CD14-positive monocyte (primary cell): ENCODE measurements at places on chromosomes 2 and 18. TPM values are rescaled to one million over a fixed set of nuclear protein-coding genes. Genes with fewer than 3 reads are reported as not detected.

DNA sequence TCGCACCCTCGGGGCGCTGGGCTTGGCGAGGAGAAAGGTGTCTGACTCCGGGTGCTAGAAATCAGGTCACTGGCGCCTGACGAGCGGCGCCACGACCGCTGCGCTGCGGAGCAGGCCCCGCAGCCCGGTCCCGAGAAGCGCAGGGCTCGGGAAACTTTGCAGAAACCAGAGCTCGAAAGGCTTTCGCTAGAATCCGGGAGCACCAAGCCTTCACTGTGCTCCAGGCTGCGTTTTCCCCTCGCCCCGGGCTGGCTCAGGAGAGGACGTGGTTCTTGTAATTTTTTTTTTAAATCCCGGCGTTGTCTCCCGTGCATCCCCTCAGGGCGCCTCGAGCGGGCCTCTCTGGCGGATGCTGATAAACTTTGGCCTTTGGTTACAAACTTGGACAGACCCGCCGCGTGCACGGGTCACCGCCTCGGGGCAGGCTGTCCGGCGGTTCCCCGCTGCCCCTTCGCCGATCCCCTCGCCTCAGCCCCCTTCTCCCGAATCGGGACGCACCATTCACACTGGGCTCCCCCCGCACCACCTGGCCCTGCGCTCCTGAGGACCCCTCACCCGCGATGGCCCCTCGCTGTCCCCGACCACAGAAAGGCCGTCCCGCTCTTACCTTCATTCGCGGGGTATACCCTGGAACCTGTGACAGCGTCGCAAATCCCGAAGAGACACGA is 419 bp downstream of the EPHA4 start:
- peaks cover 33% of the 10 kb centered on the region for H3K4me1 ChIP-seq
- H3K27me3 ChIP-seq, result peaks cover 65% of the 10 kb centered on the region
- H3K36me3 ChIP-seq, result no peaks in the 10 kb centered on the region
- peak overlapping the region; percentile 37 for H3K4me3 ChIP-seq
- no peak overlapping the region for H3K27ac ChIP-seq

GRCh38 chr2:231929961-231930592 is 3.9 kb upstream of the NPPC start:
- H3K36me3 ChIP-seq, result no peaks in the 10 kb centered on the region
- peaks cover 22% of the 10 kb centered on the region for H3K27me3 ChIP-seq
- H3K4me1 ChIP-seq, result peaks cover 13% of the 10 kb centered on the region
- no peak overlapping the region for H3K27ac ChIP-seq
- no peak for DNase-seq
- no peak overlapping the region for H3K4me3 ChIP-seq

DNA sequence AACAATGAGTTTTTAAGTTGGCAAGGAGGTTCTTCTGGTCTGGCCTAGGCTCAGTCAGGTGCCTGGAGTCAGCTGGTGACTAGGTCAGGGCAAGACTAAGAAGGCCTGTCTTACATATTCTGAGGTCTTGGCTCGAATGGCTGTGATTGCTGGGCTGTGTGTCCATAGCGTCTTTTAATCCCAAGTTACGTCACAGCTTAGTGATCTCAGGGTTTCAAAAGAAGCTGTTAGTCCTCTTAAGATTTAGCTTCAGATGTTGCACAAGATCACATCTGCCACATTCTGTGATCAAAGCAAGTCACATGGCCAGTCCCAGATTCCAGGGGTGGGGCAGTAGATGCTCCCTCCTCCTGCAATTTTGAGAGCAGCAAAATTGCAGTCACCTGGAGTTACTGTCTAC is 61.3 kb downstream of the PKP4 start:
- no peaks in the 10 kb centered on the region for H3K4me1 ChIP-seq
- no peak for DNase-seq
- no peak overlapping the region for H3K27ac ChIP-seq
- H3K36me3 ChIP-seq, result no peaks in the 10 kb centered on the region

TCF7L1 gene
- polyA plus RNA-seq, result not detected

DNA sequence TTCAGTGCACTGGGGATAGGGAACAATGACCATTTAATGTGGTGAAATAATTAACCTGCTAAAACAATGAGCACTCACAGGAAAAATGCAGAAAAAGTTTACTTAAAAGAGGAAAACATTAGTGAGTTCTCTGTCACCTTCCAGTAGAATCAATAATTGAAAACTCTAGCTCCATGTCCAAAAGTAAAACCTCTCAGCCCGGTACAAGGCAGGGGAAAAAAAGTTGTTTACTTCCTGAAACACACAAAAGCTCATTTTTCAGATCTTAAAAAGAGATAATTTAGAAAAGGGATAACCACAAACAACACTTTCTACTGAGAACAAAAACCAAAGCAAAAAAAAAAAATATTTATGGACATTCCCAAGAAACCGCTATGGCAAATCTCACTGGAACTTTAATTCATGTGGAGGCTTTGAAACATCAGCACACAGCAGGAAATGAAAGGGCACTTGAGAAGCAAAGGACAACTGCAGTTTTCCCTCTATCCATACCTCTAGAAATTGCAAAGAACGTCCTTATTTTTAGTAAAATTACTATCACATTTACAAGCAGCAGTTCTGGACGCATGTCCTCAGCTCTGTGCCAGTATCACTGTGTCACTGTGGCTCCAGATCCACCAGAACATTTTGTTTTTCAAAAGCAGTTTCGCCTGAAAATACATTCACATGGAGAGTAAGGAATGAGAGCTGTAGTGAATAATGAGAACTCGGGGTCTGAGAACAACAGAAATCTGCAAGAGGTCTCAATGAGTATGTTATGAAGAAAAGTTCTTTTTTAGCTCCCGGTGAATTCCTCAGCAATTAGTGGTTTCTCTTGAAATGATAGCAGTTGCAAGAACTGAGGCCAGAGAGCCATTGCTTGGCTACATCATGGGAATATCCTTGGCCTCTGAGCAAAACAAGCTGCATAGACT is 44.7 kb upstream of the DNAH7 start:
- no peaks in the 10 kb centered on the region for H3K36me3 ChIP-seq
- H3K27ac ChIP-seq, result no peak overlapping the region
- no peaks in the 10 kb centered on the region for H3K27me3 ChIP-seq

LIPG gene
- not detected for polyA plus RNA-seq

GRCh38 chr2:173249661-173250641 is 104.7 kb upstream of the CDCA7 start:
- H3K4me3 ChIP-seq, result no peak overlapping the region
- H3K4me1 ChIP-seq, result no peaks in the 10 kb centered on the region

DNA sequence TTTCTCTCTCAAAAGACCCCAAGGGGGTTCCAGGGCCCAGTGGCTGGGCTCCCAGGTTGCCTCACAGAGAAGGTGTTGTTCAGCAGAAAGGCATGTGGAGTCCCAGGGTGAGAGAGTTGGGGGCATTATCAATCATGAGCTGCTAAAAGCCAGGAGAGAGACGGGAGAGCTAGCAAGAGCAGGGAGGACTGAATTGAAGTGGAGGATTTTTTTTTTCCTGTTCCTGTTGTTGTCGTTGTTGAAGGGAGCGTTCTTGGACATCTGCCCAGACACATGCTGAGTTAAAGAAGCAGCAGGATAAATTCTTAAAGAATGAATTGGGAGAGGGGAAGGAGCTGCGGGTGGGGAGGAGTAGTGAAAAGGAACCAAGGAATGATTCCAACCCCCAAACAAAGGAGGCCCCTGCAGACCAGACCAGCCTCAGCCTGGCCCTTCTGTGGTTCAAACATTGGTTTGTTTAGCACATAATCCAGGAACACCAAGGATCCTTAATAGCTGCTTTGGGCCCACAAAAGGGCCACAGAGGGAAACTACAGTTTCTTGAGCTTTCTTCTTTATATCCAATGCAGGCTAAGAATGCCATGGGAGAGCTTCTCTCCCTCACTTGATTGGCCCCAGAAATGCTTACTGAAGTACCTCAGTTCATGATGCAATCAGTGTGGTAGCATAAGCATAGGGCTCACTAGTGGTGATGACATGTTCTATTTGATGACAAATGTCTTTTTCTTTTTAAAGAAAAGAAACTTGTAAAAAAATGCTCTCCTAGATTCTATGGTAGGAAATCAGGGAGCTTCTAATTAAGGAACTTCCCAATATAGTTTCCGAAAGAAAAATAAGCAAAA is 146.0 kb downstream of the SETBP1 start:
- H3K4me3 ChIP-seq, result no peak overlapping the region
- no peak overlapping the region for H3K27ac ChIP-seq
- H3K27me3 ChIP-seq, result peaks cover 13% of the 10 kb centered on the region
- DNase-seq, result no peak

- DNase-seq, result no peak
- peaks cover 76% of the 10 kb centered on the region for H3K36me3 ChIP-seq
- H3K4me1 ChIP-seq, result no peaks in the 10 kb centered on the region
- no peak overlapping the region for H3K4me3 ChIP-seq
- H3K27ac ChIP-seq, result no peak overlapping the region
These were observed 49.9 kb downstream of the KDM3A start for GRCh38 chr2:86491088-86491487.

NOL4 gene
- not detected in 2 replicates for polyA plus RNA-seq

GCG gene
- polyA plus RNA-seq, result not detected

- H3K4me3 ChIP-seq, result no peak overlapping the region
- peaks cover 10% of the 10 kb centered on the region for H3K4me1 ChIP-seq
- H3K27me3 ChIP-seq, result no peaks in the 10 kb centered on the region
- no peak overlapping the region for H3K27ac ChIP-seq
These were observed 39.5 kb upstream of the NPAS2 start for GRCh38 chr2:100780203-100781008.

FAM124B gene
- 2.0 TPM for polyA plus RNA-seq

- H3K4me3 ChIP-seq, result no peak overlapping the region
- H3K4me1 ChIP-seq, result peaks cover 9% of the 10 kb centered on the region
- no peaks in the 10 kb centered on the region for H3K36me3 ChIP-seq
- peak overlapping the region; percentile 20 for H3K27ac ChIP-seq
These were observed 36.3 kb downstream of the TGOLN2 start for GRCh38 chr2:85291425-85292023.

DNA sequence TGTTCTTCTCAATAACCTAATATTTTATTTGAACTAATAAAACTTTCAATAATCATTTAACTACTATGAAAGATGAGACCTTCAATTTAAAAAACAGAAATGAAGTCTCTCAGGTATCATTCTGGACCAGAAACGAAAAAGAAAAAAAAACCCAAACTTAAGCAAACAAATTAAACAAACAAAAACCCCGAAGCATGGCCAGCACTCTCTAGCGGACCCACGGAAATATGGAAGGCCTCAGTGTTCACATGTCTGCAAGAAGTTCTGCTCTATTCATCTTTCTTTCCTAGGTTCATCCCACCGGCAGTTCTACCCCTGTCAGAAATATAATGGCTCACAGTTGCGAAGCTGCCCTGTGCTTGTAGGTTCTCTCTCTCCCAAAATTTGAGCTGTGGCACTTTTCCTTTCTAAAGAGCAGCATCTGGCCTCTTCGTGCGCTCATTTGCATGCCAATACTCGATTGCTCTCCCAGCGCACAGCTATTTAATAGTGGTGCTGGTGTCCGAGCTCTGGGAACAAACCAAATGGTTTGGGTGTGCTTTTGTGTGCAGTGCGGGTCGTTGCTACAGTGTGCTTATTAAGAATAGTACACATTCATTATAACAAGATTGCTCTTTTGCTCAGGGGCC is 129.0 kb upstream of the ZEB2 start:
- no peaks in the 10 kb centered on the region for H3K27me3 ChIP-seq
- H3K4me1 ChIP-seq, result peaks cover 30% of the 10 kb centered on the region
- no peak for DNase-seq
- no peak overlapping the region for H3K27ac ChIP-seq

DNA sequence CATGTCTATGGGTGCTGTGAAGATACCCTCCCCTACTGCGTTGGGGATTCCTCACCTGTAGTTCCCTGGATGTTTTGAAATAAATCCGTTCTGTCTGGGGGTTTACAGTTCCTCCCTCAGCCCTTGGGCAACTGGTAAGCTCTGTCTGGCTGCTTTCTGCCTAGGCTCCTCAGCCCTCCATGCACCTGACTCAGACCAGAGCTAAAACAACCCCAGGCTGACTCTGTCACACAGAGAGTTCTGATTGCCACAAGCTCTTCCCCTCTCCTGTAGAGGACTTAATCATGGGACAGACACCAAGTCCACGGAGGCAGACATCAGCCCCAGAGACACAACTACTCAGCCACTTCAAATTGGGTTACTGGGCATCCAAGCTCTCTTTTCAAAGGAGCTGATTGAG is 6.3 kb downstream of the VIT start:
- H3K36me3 ChIP-seq, result no peaks in the 10 kb centered on the region
- DNase-seq, result no peak
- H3K4me3 ChIP-seq, result no peak overlapping the region

DNA sequence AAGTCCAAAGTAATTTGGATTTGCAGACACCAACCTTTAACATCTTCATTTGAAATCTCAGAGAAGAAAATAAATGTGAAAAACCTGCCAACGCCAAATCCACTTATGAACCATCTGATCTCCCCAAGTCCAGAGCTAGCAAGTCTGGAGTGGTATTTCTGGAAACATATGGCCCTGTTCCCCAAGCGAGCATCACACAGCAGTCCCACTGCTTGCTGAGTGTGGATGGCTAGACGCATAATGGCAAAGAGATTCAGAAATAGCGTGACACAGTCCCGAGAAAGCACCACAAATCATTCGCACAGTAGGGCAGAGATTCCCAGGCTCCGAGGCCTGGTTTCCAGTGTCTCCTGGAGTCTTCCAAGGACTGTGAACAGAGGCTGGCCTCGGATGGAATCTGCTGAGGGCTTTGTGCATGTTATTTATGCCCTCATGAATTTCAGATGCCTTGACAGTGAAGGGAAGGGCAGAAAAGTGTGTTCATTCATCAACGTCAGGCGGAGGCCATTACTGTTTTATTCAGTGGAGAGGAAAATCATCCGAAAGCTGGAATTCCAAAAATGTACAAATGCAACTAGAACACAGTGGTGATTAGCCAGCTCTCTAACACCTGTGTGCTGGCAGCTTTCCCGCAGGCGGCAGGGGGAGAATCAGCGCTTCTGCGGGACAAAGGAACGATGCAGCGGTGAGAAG is 417.0 kb downstream of the EIPR1 start:
- no peaks in the 10 kb centered on the region for H3K4me1 ChIP-seq
- DNase-seq, result no peak
- H3K36me3 ChIP-seq, result no peaks in the 10 kb centered on the region
- no peaks in the 10 kb centered on the region for H3K27me3 ChIP-seq
- H3K4me3 ChIP-seq, result no peak overlapping the region

GRCh38 chr2:187638840-187639239 is 84.6 kb upstream of the TFPI start:
- DNase-seq, result no peak
- H3K27ac ChIP-seq, result no peak overlapping the region
- H3K4me1 ChIP-seq, result no peaks in the 10 kb centered on the region
- no peaks in the 10 kb centered on the region for H3K36me3 ChIP-seq

NRP2 gene
- 1.6 TPM for polyA plus RNA-seq
